Activated CD4-positive, alpha-beta T cell treated with anti-CD3 and anti-CD28 coated beads, Interleukin-2, amount 10 ng/mL, durations not matched to agents 7 days and 5 days (primary cell): ENCODE measurements at places on chromosomes 7 and 10. TPM values are rescaled to one million over a fixed set of nuclear protein-coding genes. Genes with fewer than 3 reads are reported as not detected.

GRCh38 chr7:141675436-141676215, 26.3 kb downstream of the DENND11 start:
- H3K4me3 ChIP-seq, result no peak overlapping the region
- peaks cover 27% of the 10 kb centered on the region for H3K4me1 ChIP-seq
- DNase-seq, result no peak
- no peaks in the 10 kb centered on the region for H3K27me3 ChIP-seq
- no peak overlapping the region for H3K27ac ChIP-seq

Gene HGF
- total RNA-seq, result not detected

Gene CD36
- total RNA-seq, result not detected

Gene MBL2
- total RNA-seq, result not detected

DNA sequence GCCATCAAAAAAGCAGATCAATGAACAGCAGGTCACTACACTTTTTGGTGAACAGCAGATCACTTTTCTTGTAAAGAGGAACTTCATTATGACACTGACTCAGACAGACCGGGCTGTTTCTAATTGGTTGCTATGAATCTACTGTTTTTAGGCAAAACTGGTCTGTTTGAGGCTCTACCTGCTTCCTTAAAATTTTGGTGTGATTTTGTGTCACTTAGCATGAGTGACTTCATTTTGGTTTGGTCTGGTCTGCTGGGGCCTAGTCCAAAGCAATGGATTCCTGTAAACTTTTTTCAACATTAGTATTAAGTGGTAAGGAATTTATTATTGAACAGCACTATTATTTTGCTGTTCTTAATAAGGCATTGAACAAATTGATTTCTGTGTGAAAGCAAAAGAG, 41.8 kb upstream of the C10orf71 start:
- no peak overlapping the region for H3K4me3 ChIP-seq
- H3K27ac ChIP-seq, result no peak overlapping the region
- H3K27me3 ChIP-seq, result peaks cover 9% of the 10 kb centered on the region

DNA sequence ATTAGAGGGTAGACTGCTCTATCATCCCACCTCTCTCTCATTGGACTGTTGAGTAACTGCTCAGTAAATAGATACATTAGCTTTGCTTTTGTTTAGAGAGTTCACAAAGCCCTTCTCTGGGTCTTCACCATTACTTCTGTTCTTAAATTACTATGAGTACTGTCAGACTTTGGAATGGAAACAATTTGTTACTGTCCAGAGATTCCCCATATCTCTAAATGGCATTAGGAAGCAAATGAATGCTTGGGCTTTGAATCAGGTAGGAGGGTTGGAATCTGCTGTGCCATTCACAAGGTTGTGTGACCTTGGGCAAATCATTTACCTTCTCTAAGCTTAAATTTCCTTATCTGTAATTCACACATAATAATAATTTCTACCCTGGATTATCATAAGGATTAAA, 541.0 kb upstream of the FZD8 start:
- H3K36me3 ChIP-seq, result no peaks in the 10 kb centered on the region
- DNase-seq, result no peak
- H3K4me3 ChIP-seq, result no peak overlapping the region
- H3K27ac ChIP-seq, result no peak overlapping the region
- H3K4me1 ChIP-seq, result no peaks in the 10 kb centered on the region

Gene PRKG1
- not detected for total RNA-seq

Gene FZD8
- 0.15 TPM for total RNA-seq

Gene SPAG6
- total RNA-seq, result 0.57 TPM

Gene VWC2
- total RNA-seq, result not detected

Gene SCIN
- total RNA-seq, result 1.7 TPM

GRCh38 chr7:155694851-155695250, 50.4 kb downstream of the RBM33 start:
- peaks cover 46% of the 10 kb centered on the region for H3K4me1 ChIP-seq
- H3K27me3 ChIP-seq, result no peaks in the 10 kb centered on the region
- DNase-seq, result no peak

DNA sequence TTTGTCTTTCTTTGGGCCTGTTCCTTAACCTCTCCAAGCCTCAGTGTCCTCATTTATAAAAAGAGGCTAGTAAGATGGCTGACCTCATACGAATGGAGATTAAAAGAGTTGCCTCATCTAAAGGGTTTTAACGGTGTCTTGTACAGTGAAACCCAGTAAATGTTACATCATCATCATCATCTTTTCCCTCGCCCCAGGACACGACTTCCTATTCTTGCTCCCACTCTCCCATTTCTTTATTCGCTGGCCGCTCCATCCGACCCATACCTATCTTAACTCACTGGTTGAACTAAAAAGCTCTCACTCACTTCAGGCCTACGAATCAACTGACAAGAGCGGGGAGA, 554 bp downstream of the FRA10AC1 start:
- H3K4me3 ChIP-seq, result no peak overlapping the region
- no peak overlapping the region for H3K27ac ChIP-seq
- no peaks in the 10 kb centered on the region for H3K27me3 ChIP-seq
- peaks cover 13% of the 10 kb centered on the region for H3K4me1 ChIP-seq
- peaks cover 8% of the 10 kb centered on the region for H3K36me3 ChIP-seq
- DNase-seq, result no peak

DNA sequence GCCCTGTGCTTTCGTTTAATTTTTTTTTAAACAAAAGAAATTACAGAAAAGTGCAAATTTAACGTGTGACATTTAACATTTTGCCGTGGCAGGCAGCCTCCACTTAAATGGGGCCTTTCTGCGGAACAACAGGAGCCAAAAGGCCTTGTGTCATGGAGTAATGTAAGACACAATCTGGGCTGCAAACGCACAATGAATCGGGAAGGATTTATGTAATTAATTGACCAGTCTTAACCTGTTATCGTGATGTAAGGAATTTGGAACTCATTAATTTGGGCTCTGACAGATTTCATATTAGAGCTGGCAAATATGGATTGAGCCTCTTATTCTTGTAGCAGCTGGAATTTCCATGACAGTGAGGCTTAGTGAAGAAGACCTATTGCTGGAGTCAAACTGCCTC, 86.4 kb downstream of the SNX10 start:
- H3K4me1 ChIP-seq, result peaks cover 12% of the 10 kb centered on the region
- no peak overlapping the region for H3K27ac ChIP-seq
- peaks cover 25% of the 10 kb centered on the region for H3K27me3 ChIP-seq
- no peak for DNase-seq
- H3K4me3 ChIP-seq, result no peak overlapping the region
- H3K36me3 ChIP-seq, result peaks cover 6% of the 10 kb centered on the region

- no peak overlapping the region for H3K4me3 ChIP-seq
- peaks cover 17% of the 10 kb centered on the region for H3K4me1 ChIP-seq
- no peaks in the 10 kb centered on the region for H3K36me3 ChIP-seq
- H3K27ac ChIP-seq, result no peak overlapping the region
Observed at GRCh38 chr7:34995757-34996156, 41.5 kb downstream of the DPY19L1 start.

Gene HSPA12A
- total RNA-seq, result not detected

GRCh38 chr7:42214060-42214679, 22.8 kb downstream of the GLI3 start:
- H3K27me3 ChIP-seq, result peaks cover 14% of the 10 kb centered on the region
- no peak overlapping the region for H3K27ac ChIP-seq
- H3K4me1 ChIP-seq, result no peaks in the 10 kb centered on the region
- H3K36me3 ChIP-seq, result no peaks in the 10 kb centered on the region
- H3K4me3 ChIP-seq, result no peak overlapping the region

GRCh38 chr10:103761075-103761920, 94.1 kb downstream of the SH3PXD2A start:
- H3K4me3 ChIP-seq, result no peak overlapping the region
- H3K27me3 ChIP-seq, result peaks cover 11% of the 10 kb centered on the region
- peaks cover 78% of the 10 kb centered on the region for H3K4me1 ChIP-seq
- peaks cover 2% of the 10 kb centered on the region for H3K36me3 ChIP-seq

- H3K36me3 ChIP-seq, result peaks cover 54% of the 10 kb centered on the region
- no peaks in the 10 kb centered on the region for H3K27me3 ChIP-seq
- H3K4me1 ChIP-seq, result peaks cover 64% of the 10 kb centered on the region
- peak overlapping the region; percentile 57 for H3K27ac ChIP-seq
Observed at GRCh38 chr10:119136084-119136483, 29.4 kb downstream of the SFXN4 start.

Gene TUBB8
- not detected for total RNA-seq

DNA sequence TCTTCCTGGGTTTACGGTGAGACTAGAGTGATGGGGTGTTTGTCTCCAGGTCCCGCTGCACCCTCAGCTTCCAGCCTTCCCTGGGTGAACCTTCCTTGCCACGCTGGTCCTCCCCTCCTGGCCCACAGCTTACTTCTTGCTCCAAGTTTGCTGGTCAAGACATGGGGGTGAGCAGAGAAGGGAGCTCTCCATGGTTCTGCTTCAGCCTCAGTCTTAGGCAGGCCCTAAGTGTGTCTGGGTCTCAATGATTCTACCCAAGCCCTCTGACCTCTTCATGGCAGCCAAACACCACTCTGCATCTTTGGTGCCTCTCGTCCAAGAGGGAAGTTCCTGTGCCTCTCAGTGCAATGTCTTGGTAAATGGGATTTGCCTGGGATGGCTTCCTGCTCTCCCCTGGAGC, 356.5 kb upstream of the KLF6 start:
- H3K36me3 ChIP-seq, result peaks cover 16% of the 10 kb centered on the region
- H3K4me1 ChIP-seq, result peaks cover 5% of the 10 kb centered on the region
- H3K27me3 ChIP-seq, result peaks cover 1% of the 10 kb centered on the region
- H3K27ac ChIP-seq, result no peak overlapping the region
- DNase-seq, result no peak

DNA sequence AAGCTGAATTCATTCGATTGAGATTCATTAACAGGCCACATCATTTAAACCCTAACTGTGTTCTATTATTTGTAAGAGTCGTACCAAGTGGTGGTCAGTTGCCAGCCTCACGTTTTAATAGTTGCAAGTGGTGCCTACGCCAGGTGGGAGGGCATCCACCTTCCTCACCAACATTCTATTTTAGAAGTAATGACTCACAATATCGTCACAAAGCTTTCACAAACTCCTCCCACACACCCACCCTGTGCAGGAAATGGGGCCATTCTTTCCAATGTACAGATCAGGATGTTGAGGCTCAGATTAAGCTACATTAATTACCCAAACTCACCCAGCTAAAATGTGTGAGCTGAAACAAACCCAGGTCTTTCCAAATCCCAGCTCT, 77.3 kb upstream of the SAMD8 start:
- H3K36me3 ChIP-seq, result peaks cover 16% of the 10 kb centered on the region
- H3K27me3 ChIP-seq, result no peaks in the 10 kb centered on the region
- H3K27ac ChIP-seq, result no peak overlapping the region
- H3K4me1 ChIP-seq, result peaks cover 16% of the 10 kb centered on the region

DNA sequence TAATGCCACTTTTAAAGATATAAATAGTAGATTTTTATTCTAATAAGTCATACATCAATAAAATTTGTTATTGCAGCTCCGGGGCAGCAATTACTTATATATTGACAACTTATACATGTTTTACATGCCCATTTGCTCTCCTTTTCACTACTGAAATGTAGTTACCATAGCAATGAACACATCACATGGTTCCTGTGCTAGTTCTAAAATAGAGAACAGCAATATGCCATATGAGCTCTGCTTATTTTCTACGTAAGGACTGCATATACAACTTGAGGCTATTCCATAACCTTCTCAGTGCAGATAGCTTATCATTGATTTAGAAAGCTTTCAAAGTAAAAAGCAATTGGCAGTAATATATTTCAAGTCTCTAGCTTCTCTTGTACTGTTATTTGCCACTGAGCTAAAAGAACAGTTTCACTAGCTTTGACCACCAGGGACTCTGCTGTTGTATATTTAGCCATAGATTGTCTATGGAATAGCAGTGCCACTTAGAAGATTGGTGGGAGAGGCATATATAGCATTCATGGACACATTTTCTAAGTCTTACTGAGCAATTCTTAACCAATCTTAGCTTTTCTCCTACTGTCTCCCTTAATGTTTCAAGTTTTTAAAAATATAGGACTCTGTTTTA, 270.2 kb upstream of the KAT6B start:
- H3K36me3 ChIP-seq, result peaks cover 12% of the 10 kb centered on the region
- H3K27ac ChIP-seq, result no peak overlapping the region
- H3K4me1 ChIP-seq, result peaks cover 4% of the 10 kb centered on the region
- no peak for DNase-seq
- no peak overlapping the region for H3K4me3 ChIP-seq

- no peak overlapping the region for H3K27ac ChIP-seq
- H3K27me3 ChIP-seq, result no peaks in the 10 kb centered on the region
- H3K4me1 ChIP-seq, result no peaks in the 10 kb centered on the region
- H3K4me3 ChIP-seq, result no peak overlapping the region
Observed at GRCh38 chr7:81684514-81685269, 85.2 kb downstream of the HGF start.

DNA sequence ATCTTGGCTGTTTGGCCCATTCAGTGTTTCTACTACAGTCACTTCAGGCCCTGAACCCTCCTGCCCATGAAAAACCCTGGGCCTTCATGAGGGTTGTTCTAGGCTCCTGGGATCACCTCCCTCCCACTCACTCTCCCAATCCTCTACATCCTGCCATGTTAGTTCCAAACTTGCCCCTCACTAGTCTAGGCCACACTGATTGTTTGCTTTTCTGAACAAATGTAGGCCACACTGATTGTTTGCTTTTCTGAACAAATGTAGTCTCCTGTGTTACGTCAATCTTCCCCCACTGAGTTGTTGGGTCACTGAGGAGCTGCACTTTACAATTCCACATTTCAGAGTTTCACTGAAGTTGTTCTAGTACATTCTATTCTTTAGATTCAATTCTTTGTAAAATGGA, 5.3 kb upstream of the ALDH18A1 start:
- DNase-seq, result no peak
- H3K27me3 ChIP-seq, result no peaks in the 10 kb centered on the region
- H3K36me3 ChIP-seq, result peaks cover 3% of the 10 kb centered on the region

DNA sequence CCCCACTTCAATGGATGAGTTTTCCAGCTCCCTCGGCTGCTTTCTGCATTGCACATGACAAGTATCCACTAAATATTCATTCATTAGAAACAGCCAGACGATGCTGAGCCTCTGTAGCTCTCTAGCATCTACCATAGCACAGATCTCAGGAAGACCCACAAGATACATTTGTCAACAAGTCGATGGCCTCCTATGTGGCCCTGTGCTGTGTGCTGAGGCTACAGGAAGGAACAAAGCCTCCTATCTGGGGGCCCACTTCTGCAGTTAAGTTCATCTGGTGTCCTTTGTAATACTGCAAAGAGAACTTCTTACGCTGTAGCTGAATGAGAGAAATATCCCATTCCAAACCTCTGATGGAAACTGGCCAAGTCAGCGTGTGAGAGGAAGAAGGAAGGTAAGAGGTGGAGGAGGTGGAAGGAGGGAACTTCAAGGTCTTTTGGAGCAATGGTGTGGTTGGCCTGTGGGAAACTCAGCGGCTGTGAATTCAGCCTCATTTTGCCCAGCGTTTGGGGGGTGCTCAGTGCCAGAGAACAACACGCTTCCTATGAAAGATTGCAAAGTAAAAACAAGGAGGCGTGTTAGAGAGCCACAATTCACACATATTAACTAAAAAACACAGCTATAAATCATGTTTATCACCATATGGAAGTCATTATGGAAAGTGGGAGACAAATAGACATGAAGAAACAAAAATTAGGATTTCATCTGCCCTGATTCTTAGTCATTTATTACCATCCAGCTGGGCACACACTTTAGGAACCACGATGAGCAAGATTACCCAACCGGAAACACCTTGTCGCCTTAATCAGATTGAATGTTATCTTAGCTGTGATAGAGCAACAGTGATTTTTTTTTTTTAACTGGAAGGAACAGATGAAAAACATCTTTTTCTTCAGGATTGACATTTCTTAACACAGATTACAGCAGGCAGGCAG, 62.2 kb upstream of the USP6NL start:
- H3K4me1 ChIP-seq, result peaks cover 20% of the 10 kb centered on the region
- DNase-seq, result no peak
- peaks cover 16% of the 10 kb centered on the region for H3K27me3 ChIP-seq
- H3K36me3 ChIP-seq, result no peaks in the 10 kb centered on the region
- H3K27ac ChIP-seq, result no peak overlapping the region

Gene NUDT13
- total RNA-seq, result 1.5 TPM
